Kidney (tissue), 22 donors: ENCODE measurements at places on chromosomes 11 and 22. TPM values are rescaled to one million over a fixed set of nuclear protein-coding genes. Genes with fewer than 3 reads are reported as not detected.

The KDELR3 gene
- polyA plus RNA-seq, result 11.4 TPM

The SPON1 gene
- polyA plus RNA-seq, result 3.8 TPM

The RBMXL2 gene
- polyA plus RNA-seq, result not detected

The SHANK3 gene
- polyA plus RNA-seq, result 8.8 TPM

The OR51A7 gene
- not detected for polyA plus RNA-seq

The TOLLIP gene
- polyA plus RNA-seq, result 88.0 TPM

GRCh38 chr11:69931060-69931910, 112.1 kb upstream of the FGF3 start:
- DNase-seq, result no peak

DNA sequence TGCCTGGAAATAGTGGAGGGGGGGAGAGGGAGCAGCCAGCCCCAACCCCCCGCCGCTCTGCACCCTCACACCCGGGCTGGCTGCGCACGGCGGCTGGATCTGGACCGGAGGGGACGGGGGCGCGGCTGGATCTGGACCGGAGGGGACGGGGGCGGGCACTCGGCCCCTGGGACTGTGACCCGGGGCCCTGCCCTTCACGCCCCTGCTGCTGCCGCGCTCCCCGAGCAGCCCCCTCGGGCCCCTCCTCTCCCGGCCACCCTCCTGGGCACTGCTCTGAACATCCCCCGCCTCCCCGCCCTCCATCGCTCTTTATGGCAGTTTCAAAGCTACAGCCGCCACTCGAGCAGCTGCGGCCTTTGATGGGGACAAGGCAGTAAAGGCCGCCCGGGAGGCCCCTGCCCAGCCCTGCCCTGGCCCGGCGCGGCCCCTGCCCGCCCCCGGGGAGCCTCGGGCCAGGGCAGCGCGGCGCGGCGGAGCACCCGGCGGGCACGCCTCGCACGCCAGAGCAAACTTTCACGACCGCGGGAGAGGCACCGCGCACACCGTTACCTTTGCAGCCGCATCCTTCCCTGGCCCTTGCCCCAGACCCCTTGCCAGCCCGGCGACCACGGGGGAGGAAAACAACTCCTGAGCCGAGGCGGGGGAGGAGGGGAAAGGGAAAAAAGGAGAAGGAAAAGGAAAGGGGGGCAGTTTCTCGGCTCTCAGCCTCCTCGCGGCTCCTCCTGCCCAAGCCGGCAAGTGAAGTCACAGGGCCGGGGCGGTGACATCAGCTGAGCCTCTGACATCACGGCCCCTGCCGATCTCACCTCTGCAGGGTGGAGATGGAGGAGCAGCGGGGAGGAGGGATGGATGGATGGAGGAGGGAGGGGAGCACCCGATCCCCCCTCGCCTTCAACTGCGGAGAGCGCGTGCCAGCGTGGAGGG, 13.1 kb upstream of the TCF20 start:
- peak; percentile 84 for DNase-seq

GRCh38 chr11:18479063-18479462, 23.4 kb downstream of the LDHAL6A start:
- DNase-seq, result no peak

GRCh38 chr11:85758026-85758425, 52.9 kb downstream of the SYTL2 start:
- DNase-seq, result no peak

GRCh38 chr11:71538666-71538990, 803 bp downstream of the KRTAP5-8 start:
- DNase-seq, result peak; percentile 7

DNA sequence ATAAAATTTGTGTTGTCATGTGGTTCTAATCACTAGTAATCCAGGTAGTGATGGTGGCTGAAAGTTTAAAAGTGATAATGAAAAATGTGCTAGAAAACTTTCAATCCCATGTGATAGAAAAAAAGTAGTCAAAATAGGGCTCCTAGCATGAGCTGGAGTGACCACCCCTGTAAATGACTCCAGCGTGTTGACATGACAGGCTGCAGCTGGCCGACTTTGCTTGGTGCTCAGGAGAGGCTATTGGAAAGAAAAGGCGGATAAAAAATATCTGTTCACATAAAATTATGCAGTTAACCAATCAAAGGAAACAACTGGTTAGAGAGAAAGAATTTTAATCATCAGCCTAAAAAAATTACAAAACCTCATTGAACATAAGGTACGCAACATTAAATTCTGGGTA, 16.9 kb upstream of the MTCH2 start:
- peak; percentile 40 for DNase-seq

DNA sequence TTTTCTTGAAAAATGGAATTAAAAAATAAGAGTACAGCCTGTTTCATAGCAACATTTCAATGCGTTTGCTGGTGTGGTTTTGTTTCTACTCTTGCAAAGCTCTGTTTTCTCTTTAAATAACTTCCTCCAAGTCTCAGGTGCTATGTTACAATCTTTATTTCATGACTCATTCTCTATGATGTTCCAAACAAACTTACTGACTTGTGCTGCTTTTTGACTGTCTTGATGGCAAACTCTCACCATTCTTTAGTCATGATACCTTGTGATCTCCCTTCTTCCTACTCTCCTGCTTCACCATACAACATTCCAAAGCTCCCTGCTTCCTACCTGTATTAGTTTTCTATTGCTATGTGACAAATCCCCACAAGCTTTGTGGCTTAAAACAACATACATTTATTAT, 166.1 kb downstream of the C11orf91 start:
- no peak for DNase-seq

DNA sequence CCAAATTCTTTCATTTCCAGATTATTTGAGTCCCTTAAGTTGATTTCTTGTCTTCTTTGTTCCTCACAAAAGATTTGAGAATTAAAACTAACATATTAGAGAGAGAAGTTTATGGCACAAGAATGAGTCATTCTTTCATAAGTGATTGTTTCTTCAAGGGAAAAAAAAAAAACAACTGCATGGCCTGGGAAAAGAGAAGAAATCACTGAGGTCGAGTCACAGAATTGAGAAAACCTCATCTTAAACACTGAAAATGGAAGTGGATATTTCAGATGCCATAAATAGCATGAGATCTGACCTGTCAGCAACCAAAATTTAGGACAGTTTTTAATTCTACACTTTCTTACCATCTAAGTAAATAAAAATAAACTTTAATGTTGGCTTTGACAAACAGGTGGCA, 87.2 kb downstream of the CWF19L2 start:
- DNase-seq, result no peak

DNA sequence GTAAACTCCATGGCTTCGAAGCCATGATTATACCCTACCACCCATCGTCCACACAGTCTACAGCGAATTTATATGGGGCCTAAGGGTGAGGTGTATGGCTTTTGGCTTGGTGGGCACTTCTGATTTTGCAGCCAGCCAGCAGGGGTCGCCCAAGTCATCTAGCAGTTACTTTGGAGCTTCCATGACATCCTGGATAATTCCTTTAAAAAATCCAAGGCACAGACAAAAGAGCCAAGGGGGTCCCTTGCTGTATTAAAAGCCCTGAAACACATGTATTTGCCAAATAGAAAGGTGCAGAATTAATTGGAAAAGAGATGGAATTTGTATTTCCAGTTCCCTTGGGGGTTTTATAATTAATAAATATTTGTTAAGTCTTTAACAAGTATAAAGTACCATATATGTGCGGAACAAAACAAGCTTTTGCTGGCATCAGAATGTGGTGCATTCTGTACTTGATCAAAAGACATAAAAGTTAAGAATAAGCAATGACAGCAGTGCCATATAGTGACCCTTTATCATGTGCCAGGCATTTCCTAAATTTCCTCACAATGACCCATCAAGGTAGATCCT, 132.8 kb upstream of the PITPNB start:
- peak; percentile 81 for DNase-seq

- peak; percentile 61 for DNase-seq
Measured at GRCh38 chr11:64751136-64751535, 7.2 kb upstream of the RASGRP2 start.

DNA sequence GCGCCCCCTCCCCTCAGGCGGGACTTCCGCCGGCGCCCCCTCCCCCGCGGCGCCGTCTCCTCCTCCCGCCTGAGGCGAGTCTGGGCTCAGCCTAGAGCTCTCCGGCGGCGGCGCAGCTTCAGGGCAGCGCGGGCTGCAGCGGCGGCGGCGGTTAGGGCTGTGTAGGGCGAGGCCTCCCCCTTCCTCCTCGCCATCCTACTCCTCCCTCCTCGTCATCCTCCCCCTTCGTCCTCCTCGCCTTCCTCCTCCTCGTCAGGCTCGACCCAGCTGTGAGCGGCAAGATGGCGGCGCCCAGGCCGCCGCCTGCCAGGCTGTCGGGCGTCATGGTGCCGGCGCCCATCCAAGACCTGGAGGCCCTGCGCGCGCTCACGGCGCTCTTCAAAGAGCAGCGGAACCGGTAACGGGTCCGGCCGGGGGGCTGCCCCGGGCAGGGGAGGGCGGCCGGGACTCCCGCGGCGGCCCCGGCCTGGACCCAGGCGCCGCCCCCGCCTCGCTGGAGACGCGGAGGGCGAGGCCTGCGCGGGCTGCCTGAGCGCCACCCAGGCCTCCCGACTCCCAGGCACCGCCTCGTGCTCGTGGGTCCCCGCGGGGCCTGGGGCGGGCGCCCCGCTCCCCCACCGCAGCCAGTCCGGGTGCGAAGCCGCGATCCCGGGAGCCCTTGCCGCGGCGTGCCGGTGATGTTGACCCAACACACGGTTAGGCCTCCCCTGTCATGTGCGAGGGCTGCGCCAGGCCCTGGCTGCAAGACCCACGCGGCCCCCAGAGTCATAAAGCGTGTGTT, at the start of gene ATXN10:
Gene ATXN10, plus strand, starts transcription at position 52 of the 781 bp plus-strand sequence. Its CDS starts 230 bp downstream, at position 282.
- peak; percentile 62 for DNase-seq

DNA sequence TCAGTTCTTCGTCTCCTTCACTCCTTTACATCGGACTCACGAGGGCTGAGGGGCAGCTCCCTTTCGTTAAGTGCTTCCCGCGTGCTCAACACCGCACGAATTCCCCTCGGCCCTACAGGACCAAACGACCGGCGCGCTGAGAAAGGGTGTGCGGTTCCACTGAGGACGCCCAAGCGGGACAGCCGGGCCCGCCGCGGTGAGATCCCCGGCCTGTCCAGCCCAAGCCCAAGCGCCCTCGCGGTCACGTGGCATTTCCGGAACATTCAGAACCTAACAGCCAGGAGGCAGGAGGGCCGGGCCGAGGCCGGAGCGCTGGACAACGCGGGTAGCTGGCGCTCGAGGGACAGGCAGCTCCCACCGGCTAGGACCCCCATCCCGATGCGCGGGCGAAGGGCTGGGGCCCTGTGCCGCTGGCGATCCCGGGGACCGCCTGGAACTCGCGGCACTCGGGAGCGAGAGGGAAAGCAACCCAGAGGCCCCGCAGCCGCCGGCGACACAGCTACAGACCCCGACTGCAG, 737 bp upstream of the STIP1 start:
- DNase-seq, result no peak

DNA sequence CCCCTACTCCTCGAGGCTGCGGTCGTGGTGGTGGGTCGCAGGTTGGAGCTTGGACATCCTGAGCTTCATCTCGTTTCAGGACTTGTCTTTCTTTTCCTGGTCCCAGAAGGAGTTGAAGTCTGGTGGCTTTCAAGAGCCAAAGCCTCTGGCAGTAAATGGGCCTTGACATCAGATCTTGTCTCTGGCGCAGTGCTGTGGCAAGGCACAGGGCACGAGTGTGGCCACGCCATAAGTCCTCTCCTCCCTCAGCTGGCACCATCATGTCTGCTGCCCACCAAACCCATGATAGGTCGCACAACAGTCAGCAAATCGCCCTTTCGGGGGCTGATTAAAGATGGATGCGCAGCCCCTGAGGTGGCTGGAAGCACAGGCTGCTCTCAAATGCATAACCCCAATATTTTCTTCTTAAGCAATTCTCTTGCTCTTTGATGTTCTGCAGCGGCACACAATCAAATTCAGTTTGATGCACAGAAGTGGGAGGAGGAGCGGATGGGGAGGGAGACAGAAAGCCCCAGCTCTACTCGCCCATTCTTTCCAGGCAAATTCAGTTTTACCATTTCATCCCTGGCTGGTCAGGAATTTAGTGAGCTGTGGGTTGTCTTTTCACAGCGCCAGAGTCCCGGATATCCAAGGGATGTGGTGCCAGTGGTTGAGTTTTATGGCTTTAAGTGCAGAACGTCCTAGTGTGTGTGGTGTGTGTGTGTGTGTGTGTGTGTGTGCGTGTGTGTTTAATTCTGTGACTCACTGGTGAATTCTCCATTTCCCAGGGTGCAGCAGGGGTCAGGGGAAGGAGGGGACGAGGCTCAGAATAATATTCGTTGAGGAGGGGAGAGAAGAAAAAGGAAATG, 162.0 kb downstream of the DSCAML1 start:
- DNase-seq, result no peak

DNA sequence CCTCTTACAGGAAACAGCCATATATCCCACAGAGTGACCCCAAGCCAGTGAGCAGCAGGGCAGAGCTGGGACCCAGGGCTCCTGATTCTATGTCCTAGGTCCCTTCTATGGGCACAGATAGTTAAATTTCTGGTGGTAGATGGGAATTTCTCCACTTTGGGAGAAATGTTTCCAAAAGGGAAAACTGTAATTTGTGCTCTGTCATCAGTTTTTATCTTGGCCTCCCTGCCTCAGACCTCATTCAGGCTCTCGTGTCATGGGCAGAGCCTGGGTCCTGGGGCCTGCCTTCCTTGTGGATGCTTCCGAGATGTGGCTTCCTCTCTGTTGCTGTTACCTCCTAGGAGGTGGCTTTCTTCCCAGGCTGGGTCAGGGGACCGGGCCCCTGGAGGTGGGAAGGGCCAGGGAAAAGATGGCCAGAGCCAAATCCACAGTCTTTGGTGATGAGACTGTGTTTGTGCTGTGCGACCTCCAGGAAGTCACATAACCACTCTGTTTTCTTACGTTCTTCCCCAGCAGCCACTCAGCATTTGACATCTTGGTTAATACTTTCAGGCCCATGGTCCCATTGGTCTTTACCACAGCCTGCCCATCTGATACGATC, 8.6 kb downstream of the LRRC32 start:
- peak; percentile 20 for DNase-seq

DNA sequence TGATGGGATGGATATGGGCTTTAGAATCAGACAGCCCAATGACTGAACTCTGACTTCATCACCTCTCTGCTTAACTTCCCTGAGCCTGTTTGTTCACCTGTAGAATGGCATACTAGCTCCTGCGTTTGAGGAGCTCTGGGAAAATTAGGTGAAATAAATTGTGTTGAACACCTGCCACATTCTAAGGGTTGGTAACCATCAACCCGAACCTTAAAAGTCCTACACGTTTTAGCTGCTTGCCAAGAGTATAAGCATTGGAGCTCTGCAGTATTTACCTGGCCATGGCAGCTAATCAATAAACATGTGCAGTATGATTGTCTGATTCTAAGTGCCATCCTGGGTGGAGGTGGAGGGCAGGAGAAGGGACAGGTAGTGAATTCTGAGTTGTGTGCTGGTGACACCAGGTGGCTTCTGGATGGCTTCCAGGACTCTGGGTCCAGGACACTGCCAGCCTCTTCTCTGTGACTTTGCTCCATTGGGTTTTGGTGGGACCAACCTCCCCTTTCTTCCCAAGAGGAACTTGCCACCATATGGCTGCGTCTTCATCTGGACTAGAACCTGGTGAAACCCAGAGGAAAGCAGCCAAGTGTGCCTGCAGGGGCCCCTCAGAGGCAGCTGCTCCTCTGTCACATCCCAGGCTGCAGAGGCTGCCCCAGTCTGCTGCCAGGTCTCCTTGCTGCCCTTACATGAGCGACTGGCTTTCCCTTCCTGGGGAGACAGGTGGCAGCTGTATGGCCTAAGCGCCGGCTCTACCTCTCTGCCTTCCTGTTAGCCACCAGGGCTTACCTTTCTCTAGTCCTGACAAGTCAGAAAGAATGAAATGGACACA, 85.6 kb downstream of the CACNG2 start:
- DNase-seq, result no peak
